ENCODE measurements at places on chromosomes 12 and 14. TPM values are rescaled to one million over a fixed set of nuclear protein-coding genes. Genes with fewer than 3 reads are reported as not detected.
A peak's percentile ranks its signal among the peaks of the same experiment; 100 is the strongest.

Gene RNASE7
- 0.58 TPM for polyA plus RNA-seq

Gene KLC1
- 90.3 TPM for polyA plus RNA-seq

- no peak for DNase-seq
Measured at GRCh38 chr14:104584557-104584956, 5.0 kb downstream of the C14orf180 start.

- DNase-seq: peak; percentile 67
Measured at GRCh38 chr12:120649442-120650232, 9.2 kb downstream of the CABP1 start.

DNA sequence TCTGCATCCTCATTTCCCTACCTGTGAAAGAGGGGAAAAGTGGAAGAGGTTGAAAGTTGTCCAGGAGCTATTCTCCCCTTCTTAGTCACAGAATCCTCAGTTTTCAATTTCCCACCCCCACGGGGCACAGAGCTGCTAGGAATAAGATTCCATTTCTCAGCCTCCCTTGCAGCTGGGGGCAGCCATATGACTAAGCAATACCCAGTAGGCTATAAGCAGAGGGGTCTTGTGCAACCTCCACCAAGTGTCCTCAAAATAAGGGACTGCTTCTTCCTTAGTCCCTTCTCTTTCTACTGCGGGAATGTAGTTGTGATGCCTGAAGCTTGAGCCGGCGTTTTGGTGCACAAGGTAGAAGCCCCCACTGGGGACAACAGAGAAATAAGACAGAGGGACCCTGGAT lies 40.9 kb downstream of the VWF start:
- no peak for DNase-seq

- DNase-seq: no peak
Measured at GRCh38 chr12:7120166-7120565, 8.5 kb downstream of the RBP5 start.

Gene OR4K1
- not detected for polyA plus RNA-seq

Gene TSFM
- 37.0 TPM for polyA plus RNA-seq

Measured in stomach (tissue), 19 donors.